AG04449 (cell line): ENCODE measurements at places on chromosomes 11 and 22.

GRCh38 chr11:83326326-83326725 lies 40.2 kb upstream of the CCDC90B start:
- DNase-seq = no peak

DNA sequence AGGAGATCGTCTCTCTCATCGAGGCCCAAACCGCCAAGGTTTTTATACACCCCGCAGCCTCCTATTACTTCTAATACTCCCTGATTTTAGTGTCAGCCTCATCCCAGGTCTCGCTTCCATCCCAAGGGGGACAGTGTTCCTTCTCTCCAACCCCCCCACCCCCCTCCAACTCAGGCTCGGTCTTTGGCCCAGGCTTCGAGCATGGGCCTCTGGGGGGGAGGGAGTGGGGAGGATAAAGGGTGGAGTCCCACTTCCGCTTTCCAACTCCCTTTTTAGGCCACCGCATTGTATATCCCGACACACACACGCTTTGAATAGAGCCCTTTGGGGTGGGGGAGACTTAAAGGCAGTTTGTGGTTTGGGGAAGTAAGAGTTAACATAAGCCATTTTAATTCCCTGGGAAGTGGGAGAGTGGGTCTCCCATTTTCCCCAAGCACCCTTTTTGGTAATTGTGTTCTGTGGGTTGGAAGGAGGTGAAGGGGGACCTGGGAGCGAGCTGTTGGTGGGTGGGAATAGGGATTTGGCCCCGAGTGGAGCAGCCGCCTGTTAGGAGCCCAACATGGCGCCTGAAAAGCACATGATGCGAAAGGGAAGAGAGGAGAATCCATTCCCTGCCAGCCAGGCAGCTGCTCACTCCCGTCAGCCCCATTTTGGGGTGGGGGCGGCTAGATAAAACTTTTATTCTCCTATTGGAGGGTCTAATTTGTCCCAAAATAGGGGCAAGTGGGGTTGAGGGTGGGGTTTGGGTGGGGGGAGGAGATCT lies 844 bp downstream of the PCF11 start:
- DNase-seq = no peak

- DNase-seq = no peak
Observed at GRCh38 chr22:50238755-50239154, 6.1 kb downstream of the TUBGCP6 start.

DNA sequence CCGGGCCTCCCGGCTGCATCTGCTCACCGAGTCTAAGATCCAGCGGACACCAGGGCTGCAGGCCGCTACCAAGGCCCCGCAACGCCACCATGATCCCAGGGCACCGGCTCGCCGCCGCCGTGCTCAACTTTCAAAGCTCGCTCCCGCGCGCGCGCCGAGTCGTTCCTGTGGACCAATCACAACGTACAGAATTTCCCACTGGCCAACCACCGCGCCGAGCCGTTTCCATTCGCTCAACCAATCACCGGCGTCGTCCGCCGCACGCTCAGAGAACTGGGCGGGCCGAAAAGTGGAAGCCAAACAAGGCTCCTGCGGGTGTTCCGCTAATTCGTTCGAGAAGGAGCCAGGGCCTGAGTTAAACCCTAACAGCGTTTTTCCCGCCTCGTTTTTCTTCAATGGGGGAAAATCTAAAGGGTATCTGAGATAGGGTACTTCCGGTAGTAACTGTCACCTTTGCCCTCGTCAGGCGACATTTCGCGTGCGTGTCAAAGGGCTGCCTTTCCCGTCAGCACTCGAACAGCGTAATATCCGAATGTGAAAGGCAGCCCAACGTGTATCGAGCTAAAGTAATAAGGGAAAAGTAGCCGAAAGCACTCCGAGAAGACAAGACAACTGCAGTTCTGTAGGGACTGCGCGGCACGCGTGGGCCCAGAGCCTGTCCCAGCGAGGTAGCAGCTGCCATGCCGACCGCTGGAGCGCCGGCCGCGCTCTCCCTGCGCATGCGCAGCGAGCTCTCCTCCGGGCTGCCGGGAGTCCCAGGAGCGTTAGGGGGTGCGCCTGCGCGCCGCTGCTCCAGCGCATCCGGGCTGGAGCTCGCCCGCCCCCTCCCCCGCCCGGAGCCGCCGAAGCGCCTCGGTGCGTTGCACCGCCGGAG lies at the start of the genes NCAPD3 and VPS26B:
TSS of gene NCAPD3 (minus strand) at position 132 of the 874 bp plus-strand sequence. CDS start at position 91, 41 bp downstream.
TSS of gene VPS26B (plus strand) at position 836 of the 874 bp plus-strand sequence. CDS start 452 bp downstream, outside the sequence.
- peak; percentile 50 for DNase-seq

- no peak for DNase-seq
Observed at GRCh38 chr22:37313376-37314314, 31.3 kb downstream of the CYTH4 start.

GRCh38 chr22:37018815-37019308 lies 385 bp downstream of the TST start:
- DNase-seq = no peak

- no peak for DNase-seq
Observed at GRCh38 chr11:14774721-14775120, 117.3 kb downstream of the CYP2R1 start.
